ENCODE measurements at places on chromosomes 1 and 21.
A peak's percentile ranks its signal among the peaks of the same experiment; 100 is the strongest.

- DNase-seq: no peak
Observed at GRCh38 chr1:9106286-9106685, 22.6 kb downstream of the GPR157 start.

DNA sequence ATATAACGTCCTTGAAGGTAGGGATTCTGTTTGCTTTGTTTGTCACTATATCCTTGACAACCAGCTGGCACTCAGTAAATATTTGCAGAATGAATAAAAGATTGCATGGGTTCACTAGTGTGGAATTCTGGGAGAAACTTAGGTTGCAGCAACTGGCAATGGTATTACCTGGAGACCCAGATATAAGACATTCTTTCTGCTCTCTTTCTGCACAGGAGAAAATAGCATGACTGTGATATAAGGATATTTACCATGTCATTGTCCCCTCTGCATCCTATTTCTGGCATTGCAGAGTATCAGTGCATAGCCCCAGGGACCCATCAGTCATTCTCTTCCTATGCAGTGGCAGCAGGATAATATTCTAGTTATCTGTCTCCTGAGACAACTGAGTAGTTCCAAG, 308.9 kb upstream of the LRRC7 start:
- no peak for DNase-seq

DNA sequence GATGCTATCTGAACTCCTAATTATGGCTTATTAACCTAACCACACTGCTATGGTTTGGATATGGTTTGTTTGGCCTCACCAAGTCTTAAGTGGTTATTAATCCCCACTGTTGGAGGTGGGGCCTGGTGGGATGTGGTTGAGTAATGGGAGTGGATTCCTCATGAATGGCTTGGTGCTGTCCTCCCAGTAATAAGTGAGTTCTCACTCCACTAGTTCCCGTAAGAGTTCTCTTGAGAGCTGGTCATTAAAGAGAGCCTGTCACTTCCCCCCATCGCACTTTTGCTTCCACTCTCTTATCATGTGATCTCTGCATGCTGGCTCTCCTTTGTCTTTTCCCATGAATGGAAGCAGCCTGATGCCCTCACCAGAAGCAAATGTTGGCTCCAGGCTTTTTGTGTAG, 328.8 kb downstream of the PLA2G4A start:
- no peak for DNase-seq

DNA sequence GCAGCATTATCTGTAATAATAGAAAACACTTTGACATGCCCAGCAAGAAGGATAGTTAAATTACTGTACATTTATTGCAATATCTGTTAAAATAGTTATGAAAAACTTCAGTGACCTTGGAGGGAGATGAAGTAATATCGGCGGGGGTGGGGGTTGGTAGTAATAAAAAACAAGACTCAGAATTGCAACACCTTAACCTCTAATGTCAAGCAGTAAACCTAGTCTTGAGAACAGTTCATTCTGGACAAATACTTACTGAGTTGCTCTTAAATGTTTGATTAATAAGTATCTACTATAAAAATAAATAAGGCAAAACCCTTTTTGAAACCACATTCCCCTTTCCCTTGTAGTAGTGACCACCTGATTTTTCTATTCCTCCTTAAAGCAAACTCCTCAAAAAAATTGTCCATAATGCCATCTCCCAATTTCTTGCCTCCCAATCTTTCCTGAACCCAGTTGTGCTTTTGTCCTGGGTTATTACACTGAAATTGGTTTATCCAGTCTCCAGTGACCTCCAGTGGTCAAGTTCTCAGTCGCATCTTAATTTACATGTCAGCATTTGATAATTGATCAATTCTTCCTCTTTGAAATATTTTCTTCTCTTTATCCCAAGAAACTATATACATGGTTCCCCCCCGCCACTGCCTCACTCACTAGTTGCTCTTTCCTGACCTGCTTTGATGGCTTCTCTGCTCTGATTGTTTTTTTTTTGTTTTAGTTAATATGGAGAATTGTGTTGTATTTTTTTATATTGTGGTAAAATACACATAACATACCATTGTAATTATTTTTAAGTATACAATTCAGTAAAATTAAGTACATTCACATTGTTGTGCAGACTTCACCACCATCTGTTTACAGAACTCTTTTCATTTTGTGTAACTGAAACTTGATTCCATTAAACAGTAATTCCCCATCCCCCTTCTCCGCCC, 36.8 kb downstream of the RAP1A start:
- DNase-seq: peak; percentile 62

GRCh38 chr1:220717800-220718640, 27.9 kb downstream of the C1orf115 start:
- DNase-seq: no peak

DNA sequence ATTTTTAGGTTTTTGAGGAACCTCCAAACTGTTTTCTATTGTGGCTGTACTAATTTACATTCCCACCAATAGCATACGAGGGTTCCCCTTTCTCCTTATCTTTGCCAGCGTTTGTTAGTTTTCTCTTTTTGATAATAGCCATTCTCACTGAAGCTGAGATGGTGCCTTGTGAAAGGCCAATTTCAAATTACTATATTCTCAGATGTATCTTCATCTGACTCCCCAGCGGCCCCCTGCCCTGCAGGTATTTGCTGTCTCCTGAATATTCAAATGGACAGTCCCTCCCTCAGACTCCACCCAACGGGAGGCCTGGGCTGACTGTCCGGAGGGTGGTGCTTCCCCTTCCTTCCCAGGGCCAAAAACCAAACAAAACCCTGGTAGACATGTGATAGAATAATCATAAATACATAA, 33.5 kb upstream of the TARBP1 start:
- DNase-seq: no peak

GRCh38 chr1:231993968-231994455, 367.4 kb downstream of the DISC1 start:
- DNase-seq: no peak

- no peak for DNase-seq
Observed at GRCh38 chr1:94026619-94027380, 94.1 kb downstream of the ABCA4 start.

DNA sequence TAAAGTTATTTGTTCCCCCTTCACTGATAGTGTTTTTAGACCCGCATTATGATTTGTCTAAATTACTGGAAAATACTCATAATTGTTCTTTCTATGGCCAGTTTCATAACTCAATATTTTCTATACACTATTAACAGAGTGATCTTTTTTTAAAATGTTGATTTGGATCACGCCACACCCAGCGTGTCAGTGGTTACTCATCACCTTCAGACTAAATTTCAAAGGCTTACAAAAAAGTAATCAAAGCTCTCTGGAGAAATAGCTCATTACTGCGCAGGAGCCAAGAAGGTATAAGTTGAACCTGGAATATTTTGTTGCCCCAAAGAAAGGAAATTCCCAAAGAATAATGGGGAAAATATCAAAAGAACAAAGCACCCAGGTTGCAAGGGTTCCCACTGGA, 104.9 kb downstream of the EVI5 start:
- DNase-seq: no peak

- peak; percentile 12 for DNase-seq
Observed at GRCh38 chr1:169809370-169810095, 14.8 kb upstream of the METTL18 start.

GRCh38 chr1:99327357-99327756, 63.1 kb downstream of the PLPPR4 start:
- DNase-seq: no peak

DNA sequence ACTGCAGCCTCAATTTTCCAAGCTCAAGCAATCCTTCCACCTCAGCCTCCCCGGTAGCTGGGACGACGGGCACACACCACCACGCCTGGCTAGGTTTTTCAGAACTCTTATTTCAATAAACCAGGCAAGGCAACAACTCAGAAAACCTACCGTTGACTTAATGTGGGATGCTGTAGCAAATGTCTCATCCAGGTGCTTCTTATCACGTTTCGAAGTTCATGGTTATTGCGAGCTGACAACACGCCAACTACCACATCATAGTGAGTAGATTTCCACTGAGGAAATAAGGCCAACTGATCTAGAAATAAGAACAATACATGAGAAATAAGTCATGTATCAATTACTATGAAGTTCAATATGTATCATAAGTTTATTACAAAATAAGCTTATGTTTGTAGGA, 9.7 kb downstream of the B3GALNT2 start:
- no peak for DNase-seq

DNA sequence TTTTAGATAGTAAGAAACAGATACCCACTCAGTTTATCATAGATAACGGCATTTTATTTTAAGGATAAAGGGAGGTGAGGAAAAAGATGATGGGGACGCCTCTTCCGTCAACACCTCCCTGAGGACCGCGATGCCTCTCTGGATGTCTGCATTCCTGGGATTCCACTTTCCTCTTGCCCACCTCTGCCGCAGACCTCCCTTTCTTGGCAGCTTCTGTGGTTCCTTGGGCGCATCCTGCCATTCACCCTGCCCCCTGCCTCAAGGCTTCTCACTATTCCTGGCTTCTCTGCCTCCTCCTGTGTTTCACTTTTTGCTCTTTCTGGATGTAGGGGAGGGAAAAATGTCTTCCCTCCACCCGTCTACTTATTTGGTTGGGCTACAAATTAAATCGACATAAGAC, 19.9 kb downstream of the HUNK start:
- no peak for DNase-seq

GRCh38 chr1:176225911-176226310, 18.8 kb upstream of the COP1 start:
- DNase-seq: no peak

GRCh38 chr1:43582162-43582566, 51.5 kb downstream of the PTPRF start:
- no peak for DNase-seq

DNA sequence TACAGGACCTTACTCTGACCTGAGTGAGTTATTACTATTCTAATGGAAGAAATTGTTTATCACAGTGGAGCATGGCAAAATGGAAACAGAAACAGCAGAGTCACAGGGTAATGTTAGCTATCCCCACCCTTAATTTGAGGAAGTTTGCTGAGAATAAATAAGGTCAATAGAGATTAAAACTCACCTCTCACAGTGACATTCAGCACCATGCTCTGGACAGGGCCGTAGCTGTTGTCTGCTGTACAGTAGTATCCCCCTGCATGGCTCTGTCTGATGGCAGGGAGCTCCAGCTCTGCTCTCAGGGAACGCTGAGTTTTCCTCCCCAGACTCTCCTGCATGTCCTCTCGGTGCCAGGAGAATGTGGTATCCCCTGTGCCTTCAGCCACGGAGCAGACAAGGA, 11.9 kb downstream of the FCRL4 start:
- DNase-seq: no peak

GRCh38 chr1:28170001-28170596, 6.4 kb downstream of the PTAFR start:
- DNase-seq: no peak

GRCh38 chr21:35390013-35390776, 341.1 kb upstream of the RUNX1 start:
- no peak for DNase-seq

GRCh38 chr1:182087719-182088350, 26.3 kb upstream of the ZNF648 start:
- no peak for DNase-seq

DNA sequence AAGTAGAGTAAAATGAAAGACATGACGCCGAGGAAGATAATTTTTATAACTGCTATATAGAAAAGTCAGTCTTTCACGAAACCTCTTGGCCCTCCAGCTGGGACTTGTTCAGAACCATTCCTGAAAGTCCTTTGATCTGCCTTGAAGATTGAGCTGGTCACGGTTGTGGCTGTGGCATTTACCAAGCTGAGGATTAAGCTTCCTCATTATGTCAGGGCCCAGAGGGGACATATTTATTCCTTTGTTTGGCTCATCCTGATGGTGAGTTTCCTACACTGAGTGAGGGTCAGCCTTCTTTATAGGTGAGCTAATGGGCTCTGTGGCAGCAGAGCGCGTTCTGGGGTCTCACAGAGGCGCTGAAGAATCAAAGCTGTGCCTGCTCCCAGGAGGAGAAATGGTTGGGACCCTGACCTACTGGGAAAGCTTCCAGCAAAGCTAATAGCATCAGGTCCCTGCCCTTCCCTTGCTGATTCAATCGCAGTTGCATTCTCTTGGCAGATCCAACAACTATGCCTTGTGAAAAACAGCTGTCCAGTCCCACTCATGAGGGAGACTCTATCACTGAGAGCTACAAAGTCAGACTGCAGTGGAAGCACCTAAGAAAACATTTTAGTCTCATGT, 43.2 kb upstream of the PBX1 start:
- no peak for DNase-seq

DNA sequence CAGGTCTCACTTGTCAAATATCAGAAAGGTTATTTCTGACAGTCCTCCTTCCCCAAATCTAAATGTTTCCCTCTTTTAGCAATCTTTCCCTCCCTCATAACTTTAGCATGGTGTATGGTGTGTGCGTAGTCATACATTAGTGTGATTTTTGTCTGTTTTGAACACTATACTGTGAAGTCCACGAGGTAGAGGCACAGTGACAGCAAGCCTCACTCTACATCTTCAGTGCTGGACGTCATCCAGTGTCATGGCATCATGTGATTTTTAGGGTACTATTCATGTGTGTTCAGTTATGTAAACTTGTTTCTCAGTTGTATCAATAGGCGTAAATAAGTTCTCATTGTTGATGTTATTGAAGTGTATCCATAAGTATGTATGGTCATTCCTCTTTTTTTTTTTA, 39.1 kb downstream of the DYRK1A start:
- DNase-seq: no peak

GRCh38 chr1:87220993-87221392, 107.7 kb upstream of the LMO4 start:
- no peak for DNase-seq

DNA sequence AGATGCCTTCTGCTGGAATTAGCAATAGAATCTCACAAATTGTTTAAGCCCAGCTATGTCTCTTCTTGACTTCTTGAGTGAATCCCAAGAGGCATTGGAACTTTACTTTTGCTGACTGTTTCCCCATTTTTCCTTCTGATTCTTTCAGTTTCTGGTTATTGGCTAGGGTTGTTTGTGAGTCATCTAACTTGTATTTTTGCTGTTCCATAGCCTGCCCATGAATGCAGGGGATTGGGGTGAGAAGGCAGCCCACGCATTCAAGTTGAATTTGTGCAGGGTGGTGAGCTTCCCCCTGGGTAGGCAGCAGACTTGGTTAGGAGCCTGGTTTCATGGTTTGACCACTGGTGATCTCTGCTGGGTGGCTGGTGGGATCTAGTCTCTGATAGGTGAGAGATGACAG, 10.4 kb upstream of the KLF17 start:
- DNase-seq: no peak

Measured in midbrain (tissue), 1 donor.